NCI-H2171 treated with DMSO at 0.1 percent for 48 hours (cell line): ENCODE measurements at places on chromosomes 12 and 14.

DNA sequence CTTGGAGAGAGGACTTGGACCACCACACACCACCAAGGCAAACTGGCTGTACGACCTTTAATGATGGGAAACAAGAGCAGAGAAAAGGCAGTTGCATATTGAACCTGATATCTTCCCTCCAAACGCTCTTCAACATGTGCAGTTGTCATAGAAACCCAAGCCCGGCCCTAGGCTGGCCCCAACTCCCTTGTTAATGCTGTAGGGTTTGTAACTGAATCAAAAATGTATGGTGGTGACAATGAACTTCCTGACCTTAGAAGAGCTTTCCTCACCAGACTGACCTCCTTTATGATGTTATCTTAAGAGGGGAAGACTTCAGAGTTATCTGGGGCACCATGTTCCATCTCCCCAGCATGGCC lies 12.3 kb downstream of the APOLD1 start:
- no peak for DNase-seq

DNA sequence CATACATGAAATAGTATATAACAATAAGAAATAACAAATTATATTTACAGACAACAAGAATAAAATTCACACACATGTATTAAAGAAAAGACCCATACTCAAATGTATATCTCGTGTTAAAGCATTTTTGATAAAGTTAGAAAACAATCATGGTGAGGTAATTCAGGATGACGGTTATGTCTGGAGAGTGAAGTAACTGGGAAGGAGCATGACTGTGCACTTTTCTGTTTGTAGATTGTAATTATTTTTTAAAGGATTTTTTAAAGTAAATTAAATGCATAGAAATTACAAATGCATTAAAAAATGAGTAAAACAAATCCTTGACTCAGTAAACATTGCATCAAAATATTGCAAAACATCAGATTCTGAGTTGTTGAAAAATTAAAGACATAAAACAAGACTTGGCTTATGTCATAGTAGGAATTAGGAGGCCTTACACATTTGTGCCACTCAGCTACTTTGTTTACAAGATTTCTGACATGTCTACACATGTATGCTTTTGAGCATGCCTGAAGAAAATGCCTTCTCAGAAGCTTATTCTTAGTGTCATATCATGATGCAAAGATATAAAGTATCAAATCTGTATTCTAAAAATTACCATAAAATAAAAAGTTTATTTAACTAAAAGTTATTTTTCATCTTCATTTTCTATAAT lies 1325.1 kb downstream of the SLC16A7 start:
- peak; percentile 34 for DNase-seq

DNA sequence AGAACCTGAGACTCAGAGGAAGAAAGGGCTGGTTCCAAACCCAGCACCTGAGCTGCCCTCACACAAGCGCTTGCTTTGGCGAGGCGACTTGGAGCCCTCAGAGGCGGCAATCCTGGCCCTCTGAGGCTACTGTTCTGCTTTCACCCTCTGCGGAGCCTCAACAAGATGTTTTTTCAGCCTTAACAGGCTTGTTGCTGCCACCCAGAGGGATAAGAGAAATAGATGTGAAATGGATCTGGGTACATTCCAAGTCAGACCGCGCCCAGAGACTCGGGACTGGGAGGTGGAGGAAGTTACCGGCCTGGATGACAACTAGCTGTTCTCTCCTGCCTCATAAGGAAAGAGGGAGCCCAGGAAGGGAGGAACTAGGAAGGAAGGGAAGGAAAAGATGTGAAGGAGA lies 89.6 kb downstream of the TTC7B start:
- DNase-seq, result peak; percentile 13

DNA sequence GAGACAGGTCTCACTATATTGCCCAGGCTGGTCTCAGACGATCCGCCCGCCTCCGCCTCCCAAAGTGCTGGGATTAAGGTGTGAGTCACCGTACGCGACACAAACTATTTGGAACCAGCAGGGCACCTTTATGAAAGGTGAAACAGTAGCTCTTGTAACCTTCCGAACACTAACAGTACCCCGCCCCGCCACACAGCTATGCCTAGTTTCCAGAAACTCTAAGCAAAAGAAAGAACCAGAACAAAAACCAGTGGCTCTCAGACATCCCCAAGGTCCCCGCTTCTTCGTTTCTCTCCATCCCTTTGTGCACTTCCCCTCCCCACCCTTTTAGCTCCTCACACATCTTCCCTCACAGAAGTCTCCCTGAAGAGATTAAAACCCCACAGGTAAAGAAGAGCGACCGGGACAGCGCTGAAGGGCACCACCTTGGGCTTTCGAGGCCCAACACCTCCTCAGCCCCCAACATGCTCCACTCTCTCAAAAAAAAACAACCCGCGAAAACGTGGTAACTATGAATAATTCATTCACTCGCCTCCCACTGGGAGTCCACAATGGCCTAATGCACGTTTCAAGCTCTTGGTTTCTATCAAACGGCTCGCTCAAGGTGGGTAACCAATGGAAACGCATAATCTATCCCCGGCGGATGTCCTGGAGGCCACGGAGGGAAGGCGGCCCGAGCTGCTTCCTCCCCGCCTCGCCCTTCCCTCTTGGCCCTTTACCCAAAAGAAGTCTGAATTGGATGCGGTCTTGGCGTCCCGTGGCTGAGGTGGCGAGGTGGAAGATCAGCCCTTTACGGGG lies 877 bp downstream of the BAG5 start:
- DNase-seq, result no peak

GRCh38 chr14:78018283-78018682 lies 151.9 kb upstream of the NRXN3 start:
- DNase-seq, result no peak

DNA sequence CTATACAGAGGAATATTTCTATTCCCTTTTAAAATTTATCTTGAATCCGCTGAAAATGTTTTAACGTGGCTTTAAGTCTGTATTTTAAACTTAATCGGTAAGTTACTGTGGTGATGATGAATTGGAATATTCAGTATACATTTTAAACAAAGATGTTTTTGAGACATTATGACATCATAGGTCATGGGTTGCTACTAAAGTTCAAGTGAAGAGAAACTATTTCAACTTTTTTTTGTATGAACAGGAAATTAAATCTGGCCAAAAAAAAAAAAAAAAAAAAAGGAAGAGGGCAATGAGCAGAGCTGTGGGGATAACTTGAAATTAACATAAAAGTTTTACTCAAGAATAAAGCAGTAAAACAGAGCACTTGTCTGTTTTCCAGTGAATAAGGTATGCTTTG lies 109.0 kb downstream of the PLEKHA5 start:
- DNase-seq, result no peak

- DNase-seq, result no peak
These were observed 3.6 kb upstream of the TNFRSF1A start for GRCh38 chr12:6345319-6346091.

- no peak for DNase-seq
These were observed 23.8 kb upstream of the KIF26A start for GRCh38 chr14:104114421-104115130.

DNA sequence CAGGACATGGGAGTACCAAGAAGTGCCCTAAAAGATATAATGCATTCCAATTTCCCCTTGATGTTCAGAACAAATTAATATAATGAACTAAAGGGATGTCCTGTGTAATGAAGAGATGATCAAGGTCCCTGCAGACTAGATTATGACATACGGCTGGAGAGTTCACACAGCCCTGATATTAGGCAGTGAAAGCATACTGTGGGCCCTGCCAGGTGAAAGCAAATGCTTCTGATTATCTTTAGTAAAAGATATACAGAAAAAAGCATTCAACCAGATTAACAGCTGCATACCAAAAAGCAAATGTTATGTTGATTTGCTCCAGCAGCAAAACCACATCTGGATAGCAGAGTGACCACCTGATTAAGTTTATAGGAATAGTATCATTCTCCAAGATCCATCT lies 12.1 kb downstream of the HIGD1C start:
- no peak for DNase-seq

DNA sequence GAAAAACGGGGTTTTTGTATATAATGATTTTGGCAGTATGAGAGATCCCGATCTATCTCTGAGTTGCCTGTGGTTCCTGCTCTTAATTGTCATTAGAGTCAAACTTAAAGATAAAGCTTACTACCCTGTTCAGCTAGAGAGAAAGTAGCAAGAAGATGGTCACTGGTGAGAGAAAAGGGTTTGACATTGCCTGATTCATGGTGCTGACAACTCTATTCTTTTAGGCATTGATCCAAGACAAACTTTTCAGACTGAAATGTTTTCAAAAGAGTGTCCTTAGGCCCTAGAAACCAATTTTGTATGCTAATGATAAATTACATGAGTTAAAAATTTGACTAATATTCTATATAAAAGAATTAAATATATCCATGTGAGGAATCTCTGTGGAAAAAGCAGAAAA lies 35.1 kb downstream of the PELI2 start:
- DNase-seq, result no peak

GRCh38 chr12:119728444-119728745 lies 60.5 kb downstream of the PRKAB1 start:
- DNase-seq, result no peak

GRCh38 chr12:67482751-67483661 lies 165.5 kb upstream of the DYRK2 start:
- peak; percentile 41 for DNase-seq

DNA sequence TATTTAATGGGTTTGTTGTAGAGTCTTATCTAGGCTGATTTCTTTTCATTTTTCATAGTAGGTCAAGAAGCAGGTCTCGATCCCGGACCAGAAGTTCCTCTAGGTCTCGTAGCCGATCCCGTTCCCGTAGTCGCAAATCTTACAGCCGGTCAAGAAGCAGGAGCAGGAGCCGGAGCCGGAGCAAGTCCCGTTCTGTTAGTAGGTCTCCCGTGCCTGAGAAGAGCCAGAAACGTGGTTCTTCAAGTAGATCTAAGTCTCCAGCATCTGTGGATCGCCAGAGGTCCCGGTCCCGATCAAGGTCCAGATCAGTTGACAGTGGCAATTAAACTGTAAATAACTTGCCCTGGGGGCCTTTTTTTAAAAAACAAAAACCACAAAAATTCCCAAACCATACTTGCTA lies 4.2 kb downstream of the SRSF5 start:
- DNase-seq, result no peak

GRCh38 chr12:100553936-100554335 lies 19.5 kb upstream of the GAS2L3 start:
- no peak for DNase-seq

DNA sequence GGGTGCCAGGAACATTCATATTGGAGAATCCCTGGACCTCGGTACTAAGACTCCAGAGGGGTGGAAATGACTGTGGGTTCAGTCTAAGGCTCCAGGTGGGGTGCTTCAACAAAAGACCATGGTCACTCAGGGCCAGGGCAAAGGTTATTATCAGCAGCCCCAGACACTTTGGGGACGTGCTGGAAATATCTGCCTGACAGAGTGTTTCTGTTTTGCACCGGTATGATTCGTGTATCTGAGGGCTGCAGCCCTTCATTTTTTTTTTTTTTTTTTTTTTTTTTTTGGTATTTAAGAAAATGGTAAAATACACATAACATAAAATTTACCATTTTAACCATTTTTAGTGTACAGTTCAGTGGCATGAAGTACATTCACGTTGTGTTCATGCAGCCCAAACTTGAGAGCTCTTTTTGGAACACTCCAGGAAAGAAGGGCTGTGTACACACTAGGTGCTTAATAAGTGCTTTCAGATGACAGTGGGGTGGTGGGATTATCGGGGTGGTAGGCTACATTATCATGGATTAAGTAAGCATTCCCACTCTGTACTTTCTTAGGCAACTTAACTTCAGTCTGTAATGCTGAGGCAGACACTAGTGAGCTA lies 120.3 kb downstream of the CHST11 start:
- no peak for DNase-seq

DNA sequence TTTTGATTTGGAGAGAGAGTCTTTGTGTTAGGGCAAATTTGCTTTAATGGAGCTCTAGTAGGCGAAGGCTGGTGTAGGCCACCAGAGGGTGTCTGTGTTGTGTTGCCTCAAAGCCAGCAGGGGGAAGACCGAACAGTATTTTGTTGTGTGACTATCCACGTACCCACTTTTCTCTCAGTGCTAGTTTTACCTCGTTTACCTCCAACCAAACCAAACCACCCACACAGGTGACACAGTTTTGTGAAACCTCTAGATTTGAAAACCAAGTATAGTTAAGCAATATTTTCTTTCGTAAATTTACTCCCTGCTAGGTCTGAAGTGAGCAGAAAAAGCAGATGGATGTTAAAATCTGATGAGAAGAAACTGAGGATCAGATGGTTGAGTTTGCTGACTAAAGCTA lies 36.3 kb upstream of the NPFF start:
- peak; percentile 42 for DNase-seq

GRCh38 chr12:19623751-19624399 lies 184.6 kb downstream of the AEBP2 start:
- no peak for DNase-seq

GRCh38 chr12:70083677-70084020 lies 159.6 kb upstream of the CNOT2 start:
- no peak for DNase-seq

GRCh38 chr14:99850709-99851108 lies 57.5 kb downstream of the EML1 start:
- peak; percentile 10 for DNase-seq

- DNase-seq, result no peak
These were observed 14.4 kb downstream of the SPTLC2 start for GRCh38 chr14:77601846-77602619.

- DNase-seq, result peak; percentile 48
These were observed at the start of gene SETD3 for GRCh38 chr14:99479906-99480869. Gene SETD3 (minus strand): TSS chr14:99480859. CDS start chr14:99465805, 15,054 bp downstream.

- no peak for DNase-seq
These were observed 3.4 kb downstream of the CYP46A1 start for GRCh38 chr14:99687284-99688209.

DNA sequence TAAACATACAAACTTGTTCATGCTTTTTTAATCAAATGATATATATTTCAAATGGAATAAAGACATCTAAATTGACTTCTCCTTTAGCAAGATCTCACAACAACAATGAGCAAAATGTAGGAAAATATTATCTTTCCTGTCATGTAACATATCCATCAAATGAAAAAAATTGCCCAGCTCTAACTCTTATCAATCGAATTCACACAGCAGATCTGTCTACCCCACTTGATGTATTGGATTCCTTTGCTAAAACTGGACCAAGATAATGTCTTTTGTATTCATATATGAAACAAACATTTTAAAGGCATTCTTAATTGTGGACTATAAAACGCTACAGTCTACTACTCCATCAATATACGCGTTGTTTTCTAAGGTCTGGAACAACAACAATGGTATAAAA lies 218.0 kb downstream of the SOX5 start:
- no peak for DNase-seq

GRCh38 chr14:59811815-59812214 lies 58.8 kb downstream of the RTN1 start:
- DNase-seq, result no peak
